Type B pancreatic cell (in vitro differentiated cells): ENCODE measurements at places on chromosomes 16 and 17. TPM values are rescaled to one million over a fixed set of nuclear protein-coding genes. Genes with fewer than 3 reads are reported as not detected.

GPR142 gene
- total RNA-seq, result 4.1 and 8.8 TPM in 2 replicates

ATP2C2 gene
- total RNA-seq, result 12.2 and 19.3 TPM in 2 replicates

TMEM95 gene
- total RNA-seq, result not detected in 2 replicates

GSDMA gene
- total RNA-seq, result not detected in 2 replicates

TBC1D3L gene
- total RNA-seq, result 32.4 and 44.9 TPM in 2 replicates

IL34 gene
- 0.40 TPM in 1 of 2 replicates, not detected in the other for total RNA-seq

PLLP gene
- total RNA-seq, result 4.9 and 5.1 TPM in 2 replicates

SDR42E1 gene
- 0.02 TPM in 1 of 2 replicates, not detected in the other for total RNA-seq

TAOK2 gene
- total RNA-seq, result 42.6 and 52.4 TPM in 2 replicates

DPEP3 gene
- not detected in 2 replicates for total RNA-seq

- H3K4me3 ChIP-seq, result no peak overlapping the region
- no peaks in the 10 kb centered on the region for H3K4me1 ChIP-seq
- no peak for DNase-seq
- peaks cover 19% of the 10 kb centered on the region for H3K27me3 ChIP-seq
- no peaks in the 10 kb centered on the region for H3K36me3 ChIP-seq
Measured at GRCh38 chr17:63488851-63489250, 12.0 kb downstream of the ACE start.

GRCh38 chr16:54281535-54282201 is 4.9 kb downstream of the IRX3 start:
- peaks cover 29% of the 10 kb centered on the region for H3K4me1 ChIP-seq
- H3K36me3 ChIP-seq, result peaks cover 20% of the 10 kb centered on the region
- H3K4me3 ChIP-seq, result peak overlapping the region; percentile 81
- peak overlapping the region; percentile 62 for H3K27ac ChIP-seq
- H3K27me3 ChIP-seq, result peaks cover 63% of the 10 kb centered on the region

- no peak overlapping the region for H3K27ac ChIP-seq
- H3K36me3 ChIP-seq, result no peaks in the 10 kb centered on the region
- peaks cover 7% of the 10 kb centered on the region for H3K27me3 ChIP-seq
- no peak overlapping the region for H3K4me3 ChIP-seq
Measured at GRCh38 chr16:57001026-57001679, 11.8 kb downstream of the NLRC5 start.

DNA sequence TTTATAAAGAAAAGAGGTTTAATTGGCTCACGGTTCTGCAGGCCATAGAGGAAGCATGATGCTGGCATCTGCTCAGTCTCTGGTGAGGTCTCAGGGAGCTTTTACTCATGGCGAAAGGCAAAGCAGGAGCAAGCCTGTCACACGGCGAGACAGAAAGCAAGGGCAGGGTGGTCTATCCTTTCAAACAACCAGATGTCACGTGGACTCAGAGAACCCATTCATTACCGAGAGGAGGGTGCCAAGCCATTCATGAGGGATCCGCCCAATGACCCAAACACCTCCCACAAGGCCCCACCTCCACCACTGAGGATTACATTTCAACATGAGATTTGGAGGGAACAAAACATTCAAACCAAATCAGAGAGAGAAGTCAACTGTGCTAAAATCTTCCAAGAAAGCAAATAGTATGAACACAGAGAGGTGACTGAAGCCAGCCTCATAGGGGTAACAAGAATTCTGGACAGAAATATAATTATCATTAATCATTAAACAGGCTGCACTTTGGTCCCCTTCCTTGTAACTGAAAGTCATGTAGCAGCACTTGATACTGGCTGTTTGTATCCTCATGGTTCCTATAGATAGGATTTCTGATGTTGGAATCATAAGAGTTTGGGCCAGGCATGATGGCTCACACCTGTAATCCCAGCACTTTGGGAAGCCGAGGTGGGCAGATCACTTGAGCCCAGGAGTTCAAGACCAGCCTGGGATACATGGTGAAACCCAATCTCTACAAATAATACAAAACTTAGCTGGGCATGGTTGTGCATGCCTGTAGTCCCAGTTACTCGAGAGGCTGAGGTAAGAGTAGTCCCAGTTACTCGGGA is 52.5 kb upstream of the B4GALNT2 start:
- H3K27me3 ChIP-seq, result peaks cover 48% of the 10 kb centered on the region
- H3K4me3 ChIP-seq, result no peak overlapping the region
- H3K4me1 ChIP-seq, result no peaks in the 10 kb centered on the region
- DNase-seq, result no peak

GRCh38 chr16:88593910-88594309 is 23.7 kb downstream of the ZC3H18 start:
- no peak overlapping the region for H3K27ac ChIP-seq
- no peaks in the 10 kb centered on the region for H3K27me3 ChIP-seq
- no peak overlapping the region for H3K4me3 ChIP-seq
- no peaks in the 10 kb centered on the region for H3K4me1 ChIP-seq

- peaks cover 20% of the 10 kb centered on the region for H3K4me1 ChIP-seq
- H3K27ac ChIP-seq, result no peak overlapping the region
- H3K27me3 ChIP-seq, result no peaks in the 10 kb centered on the region
- H3K36me3 ChIP-seq, result peaks cover 44% of the 10 kb centered on the region
Measured at GRCh38 chr17:32941419-32942032, 13.6 kb downstream of the TMEM98 start.

- peaks cover 38% of the 10 kb centered on the region for H3K36me3 ChIP-seq
- H3K4me1 ChIP-seq, result no peaks in the 10 kb centered on the region
- no peak overlapping the region for H3K4me3 ChIP-seq
- no peaks in the 10 kb centered on the region for H3K27me3 ChIP-seq
- no peak for DNase-seq
Measured at GRCh38 chr16:28172336-28172735, 39.4 kb downstream of the XPO6 start.

- H3K36me3 ChIP-seq, result peaks cover 9% of the 10 kb centered on the region
- H3K27me3 ChIP-seq, result peaks cover 5% of the 10 kb centered on the region
- H3K4me1 ChIP-seq, result peaks cover 12% of the 10 kb centered on the region
Measured at GRCh38 chr16:84048270-84048669, 5.7 kb upstream of the SLC38A8 start.

- peaks cover 4% of the 10 kb centered on the region for H3K36me3 ChIP-seq
- H3K27me3 ChIP-seq, result no peaks in the 10 kb centered on the region
- DNase-seq, result no peak
- H3K4me3 ChIP-seq, result no peak overlapping the region
- H3K4me1 ChIP-seq, result peaks cover 34% of the 10 kb centered on the region
Measured at GRCh38 chr17:75370286-75370915, 35.1 kb downstream of the GRB2 start.

DNA sequence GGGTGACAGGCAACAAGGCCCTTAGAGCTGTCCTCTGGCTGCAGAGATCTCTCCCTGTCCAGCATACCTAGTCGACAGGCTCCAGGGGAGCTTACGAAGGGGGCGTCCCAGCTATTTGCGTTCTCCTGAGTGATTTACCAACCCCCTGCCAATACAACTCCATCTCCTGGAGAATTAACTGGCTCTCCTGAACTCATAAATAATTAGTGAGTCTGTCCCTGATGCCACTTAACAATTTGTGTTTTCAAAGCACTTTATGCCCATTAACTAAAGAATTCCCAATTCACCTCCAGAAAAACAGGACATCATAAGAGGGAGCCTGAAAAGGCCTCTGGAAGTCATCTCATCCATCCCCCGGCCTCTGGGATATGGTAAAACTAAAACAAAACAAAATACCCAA is 26.7 kb downstream of the SDK2 start:
- no peak for DNase-seq
- H3K27me3 ChIP-seq, result no peaks in the 10 kb centered on the region
- peaks cover 38% of the 10 kb centered on the region for H3K4me1 ChIP-seq
- H3K27ac ChIP-seq, result peak overlapping the region; percentile 64
- peaks cover 14% of the 10 kb centered on the region for H3K36me3 ChIP-seq

DNA sequence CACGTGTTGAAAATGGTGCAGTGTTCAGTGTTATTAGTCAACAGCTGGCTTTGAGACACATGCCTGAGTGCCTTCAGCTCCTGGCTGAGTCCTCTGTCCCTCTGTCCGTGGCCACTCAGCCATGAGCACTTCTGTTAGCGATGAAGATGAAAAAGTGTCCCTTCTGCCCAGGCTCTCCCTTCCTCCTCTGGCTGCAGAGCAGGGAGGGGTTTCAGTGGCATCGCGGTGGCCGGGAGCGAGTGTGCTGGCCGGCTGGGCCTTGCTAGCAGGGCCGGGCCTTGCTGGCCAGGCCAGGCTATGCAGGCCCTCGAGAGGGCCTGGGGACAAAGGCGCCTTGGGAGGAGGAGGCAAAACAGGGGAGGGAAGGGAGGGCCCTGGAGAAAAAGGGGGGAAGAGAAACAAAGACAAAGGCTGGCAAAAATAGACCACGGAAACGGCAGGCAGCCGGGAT is 47.7 kb downstream of the CMIP start:
- DNase-seq, result no peak
- H3K27ac ChIP-seq, result peak overlapping the region; percentile 60
- peaks cover 48% of the 10 kb centered on the region for H3K4me1 ChIP-seq
- H3K4me3 ChIP-seq, result no peak overlapping the region
- no peaks in the 10 kb centered on the region for H3K27me3 ChIP-seq

GRCh38 chr16:13168091-13168572 is 266.7 kb downstream of the SHISA9 start:
- peaks cover 5% of the 10 kb centered on the region for H3K27me3 ChIP-seq
- no peak overlapping the region for H3K27ac ChIP-seq
- H3K36me3 ChIP-seq, result no peaks in the 10 kb centered on the region
- H3K4me1 ChIP-seq, result no peaks in the 10 kb centered on the region

DNA sequence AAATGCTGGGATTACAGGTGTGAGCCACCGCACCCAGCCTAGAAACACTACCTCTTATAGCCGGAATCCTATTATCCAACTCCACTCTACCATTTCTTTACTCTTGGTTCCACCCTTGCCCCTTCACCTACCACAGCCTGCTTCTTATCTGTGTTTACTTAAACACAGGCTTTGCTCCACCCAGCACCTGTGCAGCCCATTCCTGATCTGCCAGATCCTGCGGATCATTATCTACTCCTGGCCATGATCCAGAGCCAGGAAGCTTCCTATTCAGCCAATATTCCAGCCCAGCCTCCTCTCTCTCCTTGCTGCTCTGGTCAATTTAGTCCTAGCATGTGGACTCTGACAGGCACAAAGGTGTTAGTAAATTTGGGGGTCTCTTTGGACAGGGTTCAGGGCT is 98.8 kb upstream of the MED13 start:
- H3K36me3 ChIP-seq, result no peaks in the 10 kb centered on the region
- H3K27ac ChIP-seq, result no peak overlapping the region
- H3K4me3 ChIP-seq, result no peak overlapping the region
- peaks cover 9% of the 10 kb centered on the region for H3K4me1 ChIP-seq
- H3K27me3 ChIP-seq, result no peaks in the 10 kb centered on the region

DNA sequence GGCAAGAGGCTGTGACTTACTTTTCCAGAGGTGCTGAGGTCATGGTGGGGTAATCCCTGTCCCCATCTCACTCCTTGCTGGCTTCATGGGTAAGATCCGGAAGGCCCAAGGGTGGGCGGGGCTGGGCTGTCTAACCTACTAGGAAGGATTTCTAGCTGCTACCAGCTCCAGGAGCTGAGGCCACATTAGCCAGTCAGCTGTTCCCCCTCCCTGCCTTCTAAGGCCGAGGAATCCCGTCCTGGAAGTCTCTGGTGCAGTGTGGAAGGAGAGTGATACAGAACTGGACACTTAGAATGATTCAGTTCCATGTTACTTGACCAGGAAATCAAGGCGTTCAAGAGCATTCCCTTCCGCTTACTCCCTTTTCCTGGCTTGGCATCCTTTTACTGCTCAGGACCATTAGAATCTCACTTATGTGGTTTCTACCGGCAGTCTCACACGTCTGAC is 8.9 kb downstream of the GNGT2 start:
- no peaks in the 10 kb centered on the region for H3K36me3 ChIP-seq
- H3K27me3 ChIP-seq, result peaks cover 61% of the 10 kb centered on the region
- H3K4me3 ChIP-seq, result no peak overlapping the region
- no peak for DNase-seq

DNA sequence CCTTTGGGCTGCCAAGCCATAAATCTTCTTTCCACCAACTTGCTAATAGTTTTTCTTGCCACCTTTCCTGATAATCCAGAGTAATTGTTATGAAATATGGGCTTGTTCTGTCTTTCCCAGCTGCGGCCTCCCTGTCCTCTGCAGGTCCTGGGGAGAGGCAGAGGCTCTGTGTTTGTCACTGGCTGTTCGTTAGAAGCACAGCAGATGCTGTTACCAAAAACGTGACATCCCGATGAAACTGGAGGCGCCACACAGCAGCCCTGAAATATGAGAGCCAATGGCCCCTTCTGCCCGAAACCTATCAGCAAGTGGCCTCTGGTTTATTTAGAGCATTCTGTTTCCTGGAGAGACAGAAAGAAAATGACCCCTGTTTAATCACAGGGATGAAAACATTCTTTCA is 115.1 kb upstream of the ANKFN1 start:
- no peak for DNase-seq
- H3K4me3 ChIP-seq, result peak overlapping the region; percentile 27
- H3K36me3 ChIP-seq, result no peaks in the 10 kb centered on the region
- peaks cover 76% of the 10 kb centered on the region for H3K27me3 ChIP-seq
- H3K4me1 ChIP-seq, result peaks cover 14% of the 10 kb centered on the region

DNA sequence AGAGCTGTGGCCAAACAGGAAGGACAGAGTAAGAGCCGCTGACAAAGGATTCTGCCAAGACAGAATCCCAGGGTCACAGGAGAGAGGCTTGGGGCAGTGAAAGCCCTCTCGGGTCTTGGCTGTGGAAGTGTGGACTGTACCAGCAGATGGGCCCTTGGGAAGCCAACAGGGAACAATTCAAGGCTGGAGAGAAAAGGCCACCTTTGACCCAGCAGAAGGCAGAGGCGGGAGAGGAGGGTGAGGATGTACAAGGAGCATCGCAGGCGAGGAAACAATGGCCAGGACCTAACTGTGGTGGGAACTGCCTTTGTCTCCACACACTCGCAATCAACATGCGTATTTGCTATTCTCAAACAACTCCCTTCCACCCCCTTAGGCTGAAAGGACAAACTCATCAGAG is 15.7 kb downstream of the CARHSP1 start:
- no peak for DNase-seq
- no peak overlapping the region for H3K4me3 ChIP-seq
- H3K27me3 ChIP-seq, result no peaks in the 10 kb centered on the region
- H3K4me1 ChIP-seq, result peaks cover 5% of the 10 kb centered on the region

GRCh38 chr17:48429638-48430586 is at the start of gene SKAP1:
Gene SKAP1, minus strand, starts transcription at chr17:48430214.
- peaks cover 17% of the 10 kb centered on the region for H3K4me1 ChIP-seq
- DNase-seq, result no peak
- H3K4me3 ChIP-seq, result peak within 1 kb of the TSS; percentile 54
- H3K27me3 ChIP-seq, result peaks cover 71% of the 10 kb centered on the region
- H3K36me3 ChIP-seq, result peaks cover 4% of the 10 kb centered on the region
- no peak within 1 kb of the TSS for H3K27ac ChIP-seq

DNA sequence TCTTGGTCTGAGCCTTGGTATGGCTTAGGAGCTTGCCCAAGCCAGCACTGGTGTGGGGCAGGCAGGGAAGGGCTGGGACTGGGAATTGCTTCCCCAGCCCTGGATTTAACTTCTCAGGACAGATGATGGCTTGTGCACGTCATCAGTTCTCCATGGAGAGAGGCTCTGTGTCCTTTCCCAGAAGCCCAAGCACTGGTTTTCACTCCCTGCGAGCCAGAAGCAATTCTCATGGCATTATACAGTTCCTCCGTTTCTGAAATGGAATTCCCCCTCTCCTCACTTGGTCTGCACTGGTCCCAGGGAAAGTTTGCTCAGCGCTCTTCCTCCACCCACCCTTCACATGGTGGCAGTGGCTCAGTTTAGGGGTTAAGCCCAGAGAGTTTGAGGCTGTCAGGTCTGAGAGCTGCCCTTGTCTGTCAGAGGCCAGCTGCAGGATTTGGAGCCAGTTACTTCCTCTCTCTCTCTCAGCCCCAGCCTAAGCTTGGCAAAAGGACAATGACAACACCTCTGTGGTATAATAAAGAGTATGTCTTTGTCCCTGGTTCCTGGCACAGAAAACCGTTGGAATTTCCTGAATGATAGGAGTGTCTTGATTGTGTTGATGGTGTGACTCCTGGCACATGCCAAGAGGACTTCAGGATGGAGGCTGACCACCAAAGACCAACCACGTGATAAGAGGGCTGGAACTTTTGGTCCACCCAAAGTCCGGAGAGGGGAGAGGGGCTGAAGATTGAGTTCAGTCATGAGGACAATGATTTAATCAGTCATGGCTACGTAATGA is 219.6 kb upstream of the TNRC6C start:
- H3K27ac ChIP-seq, result peak overlapping the region; percentile 25
- peaks cover 30% of the 10 kb centered on the region for H3K27me3 ChIP-seq
- peak; percentile 36 for DNase-seq
- peaks cover 20% of the 10 kb centered on the region for H3K4me1 ChIP-seq
- no peak overlapping the region for H3K4me3 ChIP-seq
